ENCODE measurements at places on chromosomes 12 and 14. TPM values are rescaled to one million over a fixed set of nuclear protein-coding genes. Genes with fewer than 3 reads are reported as not detected.

The ANO2 gene
- not detected for total RNA-seq

The SPATS2 gene
- 67.0 TPM for total RNA-seq

The FGF23 gene
- total RNA-seq, result not detected

The FGD4 gene
- total RNA-seq, result 0.61 TPM

- DNase-seq, result no peak
These were observed 159.8 kb downstream of the KITLG start for GRCh38 chr12:88420457-88420856.

- no peak for DNase-seq
These were observed 253.7 kb downstream of the DUSP6 start for GRCh38 chr12:89098441-89099112.

DNA sequence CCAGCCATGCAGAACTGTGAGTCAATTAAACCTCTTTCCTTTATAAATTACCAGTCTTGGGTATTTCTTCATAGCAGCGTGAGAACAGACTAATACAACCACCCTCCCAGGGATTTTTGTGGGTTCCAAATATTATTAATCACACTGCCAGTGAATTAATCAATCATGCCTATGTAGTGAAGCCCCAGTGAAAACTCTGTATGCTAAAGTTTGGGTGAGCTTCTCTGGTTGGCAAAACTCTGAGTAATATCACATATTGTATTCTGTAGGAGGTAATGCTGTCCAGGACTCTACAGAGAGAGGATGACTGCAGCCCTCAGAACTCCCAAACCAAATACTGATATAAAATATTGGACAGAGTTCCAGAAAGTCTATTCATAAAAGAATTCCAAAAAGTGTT is 216.9 kb downstream of the RPAP3 start:
- DNase-seq, result no peak

DNA sequence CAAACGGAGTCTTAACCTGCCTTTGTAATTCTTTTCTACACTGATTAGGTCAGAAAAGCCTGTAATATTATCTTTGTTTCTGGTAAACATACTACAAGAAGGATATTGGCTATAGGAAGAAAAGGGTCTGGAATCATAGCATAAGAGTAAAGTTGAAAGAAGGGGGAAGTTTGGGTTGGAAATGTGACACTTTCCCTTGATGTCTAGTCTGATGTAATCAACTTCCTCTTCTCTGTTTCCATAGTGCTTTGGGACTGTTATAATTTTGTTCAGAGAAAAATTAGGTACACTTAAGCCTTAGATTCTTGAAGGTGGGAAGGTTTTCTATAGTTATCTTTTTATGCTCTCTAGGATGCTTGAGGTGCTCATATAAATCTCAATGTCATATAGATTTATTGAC is 322.2 kb downstream of the AEBP2 start:
- DNase-seq, result no peak

- DNase-seq, result no peak
These were observed 50.8 kb downstream of the EID3 start for GRCh38 chr12:104354167-104354867.
